NCI-H146 (cell line): ENCODE measurements at places on chromosomes 12 and 14.

GRCh38 chr12:96265400-96265799 lies 71.2 kb downstream of the ELK3 start:
- no peak for DNase-seq

DNA sequence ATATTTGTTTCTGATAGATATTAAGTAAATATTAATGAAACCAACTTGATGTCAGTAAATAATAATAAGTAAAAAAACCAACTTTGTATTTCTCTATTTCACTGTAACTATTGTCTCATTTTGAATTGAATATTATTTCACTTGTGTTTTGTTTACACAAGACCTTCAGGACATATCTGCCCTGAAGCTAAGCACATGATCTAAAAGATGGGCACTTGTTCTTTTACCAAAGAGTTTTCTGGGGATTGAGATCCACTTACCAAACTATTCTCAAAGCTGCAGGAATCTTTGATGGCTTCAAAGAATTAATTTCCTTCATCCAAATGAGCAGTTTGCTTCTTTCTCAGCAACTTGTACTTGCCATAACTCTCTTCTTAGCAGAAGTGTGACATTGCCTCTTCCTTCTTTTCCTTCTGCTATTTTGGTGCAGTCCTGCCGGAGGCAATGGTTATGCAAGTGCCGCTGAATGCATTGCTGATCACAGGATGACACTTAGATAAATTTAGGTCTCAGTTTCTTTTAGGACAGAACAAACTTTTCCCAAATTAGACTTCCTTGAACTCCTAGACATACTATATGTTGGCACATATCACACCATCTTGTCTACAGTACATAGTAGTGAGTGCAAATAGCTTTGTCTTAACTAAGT lies 9.2 kb downstream of the FAR2 start:
- DNase-seq, result no peak

DNA sequence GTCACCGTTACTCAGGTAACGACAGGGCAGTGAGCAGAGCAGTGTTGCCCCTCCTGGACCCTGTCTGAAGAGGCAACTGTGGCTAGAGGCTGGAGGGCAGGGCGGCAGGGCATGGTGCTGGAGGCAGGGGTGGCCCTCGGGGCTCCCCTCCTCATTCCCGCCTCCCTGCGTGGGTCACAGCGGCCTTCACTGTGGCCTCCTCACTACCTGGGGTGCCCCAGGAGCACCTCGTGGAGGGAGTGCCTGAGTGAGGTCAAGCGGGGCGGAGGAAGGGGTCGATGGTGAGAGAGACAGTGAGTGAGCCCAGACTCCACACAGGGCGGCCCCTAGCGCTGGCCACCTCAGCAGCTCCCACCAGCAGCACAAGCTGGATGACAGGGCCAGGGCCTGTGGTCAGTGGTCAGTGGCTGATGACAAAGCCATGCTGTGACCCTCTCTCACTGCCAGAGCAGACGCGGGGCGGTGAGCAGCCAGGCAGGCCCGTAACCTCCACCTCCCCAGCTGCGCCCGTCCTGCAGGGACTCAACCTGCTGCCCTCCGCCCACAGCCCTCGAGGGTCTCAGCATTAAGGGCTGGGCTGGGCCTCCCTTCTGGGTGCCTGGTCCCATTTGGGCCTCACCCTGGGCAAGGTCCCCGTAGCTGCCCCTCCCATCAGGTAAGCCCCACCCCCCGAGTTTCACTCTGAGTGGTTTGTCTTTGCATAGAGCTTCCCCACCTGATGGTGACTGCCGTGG lies 17.8 kb downstream of the GPR132 start:
- no peak for DNase-seq

GRCh38 chr14:36243183-36243582 lies 66.7 kb upstream of the PTCSC3 start:
- DNase-seq, result no peak

- no peak for DNase-seq
Measured at GRCh38 chr12:109572506-109572845, 828 bp downstream of the MMAB start.

- no peak for DNase-seq
Measured at GRCh38 chr12:5409619-5410018, 22.3 kb upstream of the NTF3 start.

GRCh38 chr12:21980544-21980943 lies 39.3 kb upstream of the ABCC9 start:
- no peak for DNase-seq

DNA sequence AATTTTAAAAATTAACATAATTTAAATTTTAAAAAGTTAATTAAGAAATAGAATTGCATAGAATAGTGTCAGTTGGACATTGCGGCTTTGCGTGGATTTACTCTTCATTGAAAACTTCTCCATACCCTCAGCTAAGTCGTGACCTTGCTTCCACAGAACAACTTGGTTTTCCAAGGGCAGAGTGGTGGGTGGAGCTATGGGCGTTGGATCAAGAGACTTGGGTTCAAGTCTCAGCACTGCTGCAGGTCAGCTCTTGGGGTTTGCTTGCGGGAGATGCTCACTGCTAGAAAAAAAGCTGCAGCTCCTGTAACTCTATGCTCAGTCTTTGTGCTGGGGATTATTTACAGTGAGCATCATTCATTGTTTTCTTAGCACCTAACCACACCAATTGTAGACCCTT lies 133.7 kb downstream of the PRIMA1 start:
- no peak for DNase-seq

GRCh38 chr14:73851000-73851399 lies 631 bp upstream of the PTGR2 start:
- DNase-seq, result no peak

- no peak for DNase-seq
Measured at GRCh38 chr12:103348935-103349334, 146.8 kb downstream of the C12orf42 start.

DNA sequence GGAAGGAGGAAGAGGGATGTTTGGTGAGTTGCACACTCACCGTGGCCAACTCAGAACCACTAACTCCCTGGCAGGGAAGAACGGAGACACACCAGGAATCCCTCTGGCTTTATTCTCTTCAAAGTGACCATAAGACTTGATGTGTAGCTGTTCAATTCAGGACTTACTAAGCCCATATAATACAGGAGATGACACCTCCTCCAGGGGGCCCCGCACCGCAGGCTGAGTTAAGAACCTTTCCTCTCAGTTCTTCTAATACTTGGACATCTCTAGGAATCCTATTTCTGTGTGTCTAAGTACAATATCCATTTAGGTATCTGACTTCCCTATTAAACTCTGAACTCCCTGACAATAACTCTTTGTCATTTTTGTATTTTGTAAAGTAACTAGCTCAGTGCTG lies 49.5 kb downstream of the DCAF4 start:
- DNase-seq, result no peak

GRCh38 chr14:23861666-23862065 lies 91.9 kb upstream of the DHRS4 start:
- no peak for DNase-seq

DNA sequence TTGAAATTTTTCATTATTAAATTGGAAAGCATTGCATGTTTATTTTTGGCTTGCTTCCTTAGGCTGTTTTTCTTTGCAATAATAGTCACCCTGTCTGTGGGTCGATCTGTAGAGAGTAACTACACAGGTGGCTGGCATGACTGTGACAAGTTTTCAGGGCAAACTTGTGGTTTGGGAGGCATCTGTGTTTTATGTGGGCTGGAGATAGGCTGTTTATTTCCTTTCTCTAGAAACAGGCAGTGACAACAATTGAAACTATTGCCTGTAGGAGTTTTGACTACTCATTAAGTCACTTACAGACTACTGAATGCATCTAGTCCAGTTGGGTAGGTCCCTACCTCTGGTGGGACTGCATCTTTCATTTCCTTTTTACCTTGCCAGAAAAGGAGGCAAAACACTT lies 155.6 kb downstream of the DYRK2 start:
- DNase-seq, result no peak

DNA sequence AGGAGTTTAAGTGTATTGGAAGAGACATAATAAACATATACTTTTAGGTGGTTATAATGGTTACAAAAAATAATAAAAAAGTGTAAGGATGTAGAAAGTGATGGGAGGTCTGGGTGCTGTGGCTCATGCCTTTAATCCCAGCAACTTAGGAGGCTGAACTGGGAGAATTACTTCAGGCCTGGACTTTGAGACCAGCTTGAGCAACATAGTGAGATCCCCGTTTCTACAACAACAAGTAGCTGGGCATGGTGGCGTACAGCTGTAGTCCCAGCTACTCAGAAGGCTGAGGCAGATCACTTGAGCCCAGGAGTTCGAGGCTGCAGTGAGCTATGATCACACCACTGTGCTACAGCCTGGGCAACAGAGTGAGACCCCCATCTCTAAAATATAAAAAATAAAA lies 19.0 kb downstream of the NUBPL start:
- no peak for DNase-seq

- DNase-seq, result no peak
Measured at GRCh38 chr12:59646636-59647035, 50.8 kb downstream of the SLC16A7 start.

GRCh38 chr12:130787445-130788410 lies 51.3 kb downstream of the STX2 start:
- DNase-seq, result no peak

DNA sequence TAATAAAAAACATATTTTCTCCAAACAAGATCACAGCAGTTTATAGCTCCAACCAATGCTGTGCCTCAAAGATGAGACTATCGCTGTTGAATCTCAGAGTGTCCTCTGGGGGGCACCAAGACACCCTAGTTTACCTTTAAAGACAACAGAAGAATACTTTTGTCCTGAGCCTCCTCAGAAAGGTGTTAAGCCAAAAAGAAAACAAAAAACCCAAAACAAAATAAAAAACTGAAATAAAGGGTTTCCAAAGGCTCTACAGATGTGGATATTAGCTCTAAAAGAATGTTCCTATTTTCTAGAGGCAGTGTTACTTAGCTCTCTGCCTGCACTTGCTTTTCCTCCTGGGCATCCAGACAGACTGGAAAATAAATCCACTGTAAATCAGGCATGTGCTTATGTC lies 86.9 kb upstream of the TTC7B start:
- DNase-seq, result peak; percentile 54

DNA sequence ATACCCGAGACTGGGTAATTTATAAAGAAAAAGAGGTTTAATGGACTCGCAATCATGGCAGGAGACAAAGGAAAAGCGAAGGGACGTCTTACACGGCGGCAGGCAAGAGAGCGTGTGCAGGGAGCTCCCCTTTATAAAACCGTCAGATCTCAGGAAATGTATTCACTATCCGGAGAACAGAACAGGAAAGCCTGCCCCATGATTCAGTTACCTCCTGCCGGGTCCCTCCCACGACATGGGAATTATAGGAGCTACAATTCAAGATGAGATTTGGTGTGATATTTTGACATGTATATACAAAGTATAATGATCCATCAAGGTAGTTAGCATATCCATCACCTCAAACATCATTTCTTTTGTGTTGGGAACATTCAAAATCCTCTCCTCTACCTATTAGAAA lies 2.3 kb upstream of the CDCA4 start:
- DNase-seq, result no peak

DNA sequence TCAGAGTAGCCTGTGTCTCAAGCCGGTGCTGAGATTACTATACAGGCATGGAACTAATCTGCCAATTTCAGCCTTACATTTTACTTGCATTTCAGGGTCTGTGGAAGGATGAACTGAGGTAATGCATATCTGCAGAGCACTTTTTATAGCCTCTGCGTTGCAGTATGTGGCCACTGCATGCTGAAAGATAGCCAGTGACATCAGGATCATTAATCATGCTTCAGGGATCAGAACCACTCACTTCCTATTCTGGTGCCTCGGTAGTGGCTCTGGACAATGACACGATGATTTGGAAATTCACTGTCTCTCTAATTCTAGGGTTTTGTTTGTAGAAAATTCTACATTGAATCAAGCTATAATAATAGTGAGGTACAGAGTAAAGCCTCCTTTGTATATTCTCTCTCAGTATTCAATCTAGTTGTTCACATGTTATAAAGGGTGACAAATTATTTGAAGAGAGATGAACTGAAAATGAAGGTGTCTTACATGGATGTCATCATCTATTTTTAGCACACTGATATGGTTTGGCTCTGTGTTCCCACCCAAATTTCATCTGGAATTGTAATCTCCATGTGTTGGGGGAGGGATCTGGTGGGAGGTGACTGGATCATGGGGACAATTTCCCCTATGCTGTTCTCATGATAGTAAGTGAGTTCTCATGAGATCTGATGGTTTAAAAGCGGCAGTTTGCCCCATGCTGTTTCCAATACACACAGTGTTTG lies 554.3 kb upstream of the MIS18BP1 start:
- DNase-seq, result no peak
